ENCODE measurements at places on chromosomes 12 and 14.

GRCh38 chr12:82109243-82109642 lies 248.9 kb downstream of the CCDC59 start:
- no peak for DNase-seq

GRCh38 chr12:5648692-5649359 lies 216.9 kb downstream of the NTF3 start:
- no peak for DNase-seq

GRCh38 chr14:52078721-52079120 lies 9.9 kb upstream of the NID2 start:
- no peak for DNase-seq

DNA sequence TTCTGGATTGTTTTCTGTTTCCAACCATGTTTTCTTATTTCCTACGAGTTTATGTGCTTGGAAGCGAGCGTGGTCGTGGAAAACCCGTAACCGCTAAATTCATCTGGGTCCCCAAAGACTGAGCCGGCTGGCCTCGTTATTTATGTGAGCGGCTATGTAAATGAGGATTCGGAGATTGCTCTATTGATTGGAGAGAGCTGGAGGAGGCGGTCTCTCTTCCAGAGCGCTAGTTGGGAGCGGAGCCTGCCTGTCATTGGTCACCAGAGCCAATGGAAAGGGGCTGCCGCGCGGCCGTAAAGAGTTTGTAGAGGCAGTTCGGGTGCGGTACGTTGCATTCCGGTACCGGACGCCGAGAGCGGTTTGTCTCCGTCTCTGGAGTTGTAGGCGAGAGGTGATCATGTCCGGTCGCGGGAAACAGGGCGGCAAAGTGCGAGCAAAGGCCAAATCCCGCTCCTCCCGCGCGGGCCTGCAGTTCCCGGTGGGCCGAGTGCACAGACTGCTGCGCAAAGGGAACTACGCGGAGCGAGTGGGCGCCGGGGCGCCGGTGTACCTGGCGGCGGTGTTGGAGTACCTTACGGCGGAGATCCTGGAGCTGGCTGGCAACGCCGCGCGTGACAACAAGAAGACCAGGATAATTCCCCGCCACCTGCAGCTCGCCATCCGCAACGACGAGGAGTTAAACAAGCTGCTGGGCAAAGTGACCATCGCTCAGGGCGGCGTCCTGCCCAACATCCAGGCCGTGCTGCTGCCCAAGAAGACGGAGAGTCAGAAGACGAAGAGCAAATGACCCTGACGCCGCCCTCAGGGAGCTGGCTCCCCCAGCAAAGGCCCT lies 29.0 kb downstream of the WBP11 start:
- no peak for DNase-seq

GRCh38 chr12:2680676-2681039 lies 114.1 kb upstream of the FKBP4 start:
- no peak for DNase-seq

GRCh38 chr12:109892748-109893147 lies 7.3 kb upstream of the TCHP start:
- no peak for DNase-seq

- no peak for DNase-seq
Measured at GRCh38 chr14:28756884-28757570, 9.6 kb upstream of the FOXG1 start.

DNA sequence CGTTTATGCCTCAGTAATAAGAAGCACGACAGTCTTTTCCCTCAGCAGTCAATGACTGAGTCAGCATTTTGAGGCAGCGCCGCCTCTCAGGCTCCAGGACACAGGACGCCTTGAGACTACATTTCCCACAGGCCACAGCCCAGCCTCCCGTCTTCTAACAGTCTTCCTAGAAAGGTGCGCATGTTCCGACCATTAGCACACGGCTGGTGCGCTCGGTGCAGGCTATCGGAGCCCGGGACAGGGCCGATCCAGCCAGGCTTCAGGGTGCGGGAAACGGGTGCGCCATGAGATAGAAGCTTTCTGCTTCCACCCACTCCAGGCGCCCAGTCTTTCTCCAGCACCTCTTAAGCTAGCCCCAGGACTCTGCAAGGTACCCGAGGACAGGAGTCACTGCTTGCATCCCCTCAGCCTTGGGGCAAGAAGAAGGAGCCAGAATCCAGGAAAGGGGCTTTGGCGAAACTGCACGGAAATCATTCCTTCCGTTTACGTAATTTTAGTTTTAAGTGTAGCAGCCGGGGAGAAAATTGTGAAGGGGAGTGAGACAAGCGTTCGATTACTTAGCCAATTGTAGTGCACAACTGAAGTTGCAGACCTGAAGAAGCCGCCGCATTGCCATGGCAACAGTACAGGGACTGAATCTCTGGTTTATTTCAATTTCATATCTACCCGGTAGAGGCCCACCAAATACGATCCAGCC lies 54.0 kb downstream of the ZNF641 start:
- DNase-seq, result no peak

GRCh38 chr12:92186038-92186470 lies 40.4 kb upstream of the BTG1 start:
- DNase-seq, result no peak

GRCh38 chr14:49946320-49947141 lies 53.6 kb downstream of the ARF6 start:
- no peak for DNase-seq

DNA sequence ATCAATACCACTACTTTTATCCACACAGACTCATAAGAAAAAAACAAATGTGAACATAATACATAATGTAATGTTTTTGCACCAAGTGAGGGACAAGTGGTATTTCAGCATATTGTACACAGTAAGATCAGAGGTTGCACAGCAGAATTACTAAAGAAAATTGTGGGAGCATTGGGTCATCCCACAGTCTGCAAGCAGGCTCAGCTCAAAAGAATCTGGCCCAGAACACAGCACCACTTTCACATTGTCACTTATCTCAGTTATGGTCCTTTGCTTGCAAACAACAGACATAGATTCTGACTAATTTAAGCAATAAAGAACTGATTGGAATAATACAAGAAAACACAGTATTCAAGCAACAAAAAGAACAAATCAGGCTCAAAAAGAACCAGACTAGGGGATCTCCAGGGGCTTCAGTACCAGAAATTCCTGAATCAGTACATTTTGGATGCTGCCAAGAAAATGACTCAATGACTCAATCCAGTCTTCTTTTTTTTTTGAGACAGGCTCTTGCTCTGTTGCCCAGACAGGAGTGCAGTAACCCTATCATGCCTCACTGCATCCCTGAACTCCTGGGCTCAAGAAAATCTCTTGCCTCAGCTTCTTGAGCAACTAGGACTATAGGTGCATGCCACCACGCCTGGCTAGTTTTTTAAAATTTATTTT lies 42.9 kb upstream of the EEA1 start:
- DNase-seq, result no peak

DNA sequence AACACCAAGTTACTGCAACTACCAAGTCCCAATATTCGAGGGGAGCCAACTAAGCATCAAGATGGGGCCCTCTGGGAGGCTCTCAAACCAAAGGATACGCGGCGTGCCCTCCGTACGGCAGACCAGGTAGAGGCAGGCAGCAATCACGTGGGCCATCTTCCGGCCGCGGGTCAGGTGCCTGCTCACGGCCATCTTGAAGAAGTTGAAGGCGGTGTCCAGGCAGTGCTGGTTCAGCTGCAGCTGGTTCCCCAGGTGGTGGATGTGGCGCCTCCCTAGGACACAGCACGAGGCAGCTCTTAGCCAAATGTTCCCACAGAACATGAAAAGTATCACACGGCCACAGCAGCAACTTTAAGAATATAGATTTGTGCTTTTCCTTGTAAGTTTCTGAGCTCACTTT lies 24.3 kb downstream of the BTBD6 start:
- DNase-seq, result no peak

DNA sequence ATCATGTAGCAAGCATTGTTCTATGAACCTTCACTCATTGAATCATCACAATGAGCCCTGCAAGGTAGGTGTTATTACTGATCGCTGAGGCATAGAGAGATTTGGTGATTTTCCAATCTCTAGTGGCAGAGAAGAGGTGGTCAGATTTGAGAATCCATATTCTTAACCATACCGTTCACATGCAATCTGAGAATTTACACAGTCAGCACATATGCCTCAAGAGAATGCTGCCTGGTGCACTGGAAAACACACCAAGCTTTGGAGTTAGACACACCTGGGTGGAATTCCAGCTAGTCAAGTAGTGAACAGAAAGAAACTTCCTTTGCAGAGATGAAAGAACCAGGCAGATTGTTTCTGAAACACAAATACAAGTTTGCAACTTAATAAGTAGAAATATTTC lies 94.1 kb downstream of the LGR5 start:
- no peak for DNase-seq

- no peak for DNase-seq
Measured at GRCh38 chr12:50394469-50395029, 1.9 kb downstream of the FAM186A start.

Measured in NCI-H1048 (cell line).